ENCODE measurements at places on chromosomes 6 and 20. TPM values are rescaled to one million over a fixed set of nuclear protein-coding genes. Genes with fewer than 3 reads are reported as not detected.

Gene ZNF831
- polyA plus RNA-seq, result not detected

Gene TREML1
- polyA plus RNA-seq, result not detected

DNA sequence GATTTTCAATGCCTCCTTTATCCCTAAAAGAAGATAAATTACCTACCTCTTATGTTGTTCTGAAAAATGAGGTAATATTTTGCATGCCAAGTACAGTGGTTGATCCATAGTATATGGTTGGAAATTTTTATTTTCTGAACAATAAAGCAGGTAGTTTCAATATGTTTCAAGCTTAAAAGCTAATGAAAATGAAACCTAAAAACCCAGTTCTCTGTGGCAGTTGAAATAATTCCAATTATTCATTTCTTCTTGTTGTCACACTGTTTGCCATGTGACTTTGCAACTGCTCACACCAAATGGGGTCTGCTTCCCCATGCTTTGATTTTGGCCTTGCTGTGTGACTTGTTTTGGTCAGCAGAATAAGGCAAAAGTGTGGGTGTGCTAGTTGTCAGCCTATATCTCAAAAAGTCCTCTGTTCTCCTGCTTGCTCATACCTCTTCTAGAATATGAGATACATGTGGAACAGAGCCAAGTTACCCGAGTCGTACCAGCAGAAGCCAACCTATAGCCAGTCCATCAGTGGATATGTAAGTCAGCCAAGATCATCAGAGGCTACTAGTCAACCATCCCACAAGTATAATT is 197.2 kb upstream of the THEMIS start:
- DNase-seq, result no peak

DNA sequence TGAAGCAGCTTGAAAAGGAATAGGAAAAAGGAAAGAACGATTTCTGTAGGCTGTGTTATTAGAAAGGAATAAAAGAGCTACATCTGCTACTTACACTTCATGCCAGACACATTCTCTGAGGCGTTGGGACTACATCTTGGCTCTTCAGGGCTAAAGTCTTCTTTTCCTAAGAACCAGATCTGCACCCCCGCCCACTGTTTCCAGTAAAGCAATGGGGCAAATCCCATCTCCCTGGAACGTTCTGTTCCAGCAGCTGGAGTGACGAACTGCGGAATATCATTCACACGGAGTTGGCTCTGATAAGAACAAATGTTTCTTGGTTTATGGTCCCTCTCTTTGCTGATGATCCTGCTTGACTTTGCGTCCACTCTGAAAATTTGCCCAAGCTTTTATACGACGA is 26.9 kb downstream of the FAM50B start:
- DNase-seq, result no peak

DNA sequence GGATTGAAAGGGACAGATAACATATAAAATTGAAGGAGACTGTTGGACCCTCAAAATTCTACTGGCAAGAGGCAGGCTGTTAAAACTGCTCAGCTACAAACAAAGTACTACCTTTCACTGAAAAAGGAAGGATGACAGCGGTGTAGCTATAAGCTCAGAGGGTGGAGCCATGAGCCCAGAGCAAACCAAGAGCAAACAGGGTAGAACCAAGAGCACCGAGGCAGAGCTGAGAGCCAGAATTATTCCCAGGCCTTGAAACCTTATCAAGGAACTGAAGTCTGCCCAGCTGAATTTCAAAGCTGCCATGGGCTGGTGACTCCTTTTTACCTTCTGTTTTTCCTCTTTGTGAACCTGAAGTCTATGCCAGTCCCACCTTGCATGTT is 74.7 kb upstream of the SLC4A11 start:
- DNase-seq, result no peak

Data from A549 (cell line).